ENCODE measurements at places on chromosomes 6 and 20.

- peak; percentile 32 for DNase-seq
These were observed 27.3 kb downstream of the CDK5RAP1 start for GRCh38 chr20:33373735-33374605.

- DNase-seq = no peak
These were observed 314.5 kb downstream of the EYA4 start for GRCh38 chr6:133555685-133556084.

DNA sequence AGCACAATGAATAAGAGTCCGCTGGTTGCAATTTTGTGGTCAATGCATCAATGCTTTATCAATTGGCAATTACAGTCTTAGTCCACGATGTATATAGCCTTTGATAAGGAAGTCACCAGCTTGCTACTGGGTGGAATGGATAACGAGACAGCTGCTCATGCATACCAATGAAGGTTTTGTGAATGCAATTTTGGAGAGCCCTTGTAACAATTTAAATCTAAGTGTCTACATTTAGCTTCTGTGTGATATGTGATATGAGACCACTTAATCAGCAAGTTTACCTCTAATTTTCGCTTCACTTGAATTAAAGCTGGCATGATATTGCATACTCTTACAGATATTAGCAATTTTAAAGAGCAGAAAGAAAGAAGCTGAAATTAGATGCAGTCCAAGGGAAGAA, 543.9 kb downstream of the RNF144B start:
- no peak for DNase-seq

GRCh38 chr20:56409521-56409920, 2.5 kb upstream of the CASS4 start:
- no peak for DNase-seq

- DNase-seq = no peak
These were observed 13.9 kb downstream of the SLA2 start for GRCh38 chr20:36632147-36632486.

DNA sequence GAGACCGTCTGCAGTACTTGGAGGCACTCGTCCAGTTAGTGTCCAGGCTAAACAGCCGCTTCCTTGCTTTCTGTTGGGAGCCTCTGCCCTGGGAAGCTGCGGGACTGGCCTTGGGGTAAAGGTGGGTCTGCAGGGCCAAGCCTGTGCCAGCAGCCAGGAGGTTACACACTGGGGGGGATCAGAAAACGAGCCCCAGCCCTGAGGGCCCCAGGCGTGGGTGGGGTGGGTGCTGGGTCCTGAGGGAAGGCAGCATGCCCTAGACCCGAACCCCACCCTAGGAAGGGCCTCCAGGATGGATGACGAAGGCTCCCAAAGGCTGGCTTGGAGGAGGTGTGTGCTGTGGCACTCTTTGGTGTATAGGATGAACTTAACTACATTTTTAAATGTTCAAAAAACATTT, 335.2 kb downstream of the ZFAND3 start:
- no peak for DNase-seq

DNA sequence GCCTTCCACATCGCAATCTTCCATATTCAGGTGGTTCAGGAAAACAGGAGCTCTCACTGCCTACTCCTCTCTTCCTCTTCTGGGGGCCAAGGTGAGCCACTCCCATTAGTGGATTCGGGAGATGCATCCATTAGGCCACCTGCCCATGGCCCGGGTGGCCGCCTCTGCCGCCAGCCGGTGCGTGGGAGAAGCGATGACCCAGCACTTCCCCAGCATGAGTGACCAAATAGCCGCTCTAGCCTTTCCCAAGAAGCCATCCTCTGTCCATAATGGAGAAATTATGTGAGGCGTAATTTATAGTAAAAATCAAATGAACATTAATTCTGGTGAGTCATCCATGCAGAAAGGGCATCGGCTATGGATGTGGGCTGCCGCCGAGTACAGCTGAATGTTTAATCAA, 39.4 kb downstream of the GNAS-AS1 start:
- DNase-seq = no peak

DNA sequence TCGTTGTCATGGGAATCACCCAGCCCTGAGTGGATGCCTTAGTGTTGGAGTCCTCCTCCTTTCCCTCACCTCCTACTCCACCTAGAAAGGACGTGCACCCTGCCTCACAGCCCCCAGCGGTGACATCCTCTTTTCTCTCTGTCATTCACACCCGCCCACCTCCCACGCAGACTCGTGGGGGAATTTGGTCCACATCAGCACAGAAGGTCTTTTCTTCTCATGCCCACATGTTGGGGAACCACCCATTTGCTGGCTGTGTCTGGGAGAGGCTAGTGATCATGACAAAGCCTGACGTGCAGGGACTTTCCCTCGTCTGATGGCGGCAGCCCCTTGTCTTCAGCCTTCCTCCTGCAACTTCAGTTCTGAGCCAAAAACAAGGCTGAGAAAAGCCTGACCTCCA, 96.0 kb upstream of the CNKSR3 start:
- DNase-seq = no peak

- DNase-seq = no peak
These were observed 101.5 kb downstream of the CD2AP start for GRCh38 chr6:47579040-47579439.

GRCh38 chr6:170128346-170128745, 162.5 kb downstream of the DLL1 start:
- no peak for DNase-seq

- peak; percentile 62 for DNase-seq
These were observed 602 bp downstream of the PPP1R11 start for GRCh38 chr6:30067460-30068139.

- DNase-seq = no peak
These were observed 28.1 kb downstream of the RWDD2A start for GRCh38 chr6:83221276-83221675.

DNA sequence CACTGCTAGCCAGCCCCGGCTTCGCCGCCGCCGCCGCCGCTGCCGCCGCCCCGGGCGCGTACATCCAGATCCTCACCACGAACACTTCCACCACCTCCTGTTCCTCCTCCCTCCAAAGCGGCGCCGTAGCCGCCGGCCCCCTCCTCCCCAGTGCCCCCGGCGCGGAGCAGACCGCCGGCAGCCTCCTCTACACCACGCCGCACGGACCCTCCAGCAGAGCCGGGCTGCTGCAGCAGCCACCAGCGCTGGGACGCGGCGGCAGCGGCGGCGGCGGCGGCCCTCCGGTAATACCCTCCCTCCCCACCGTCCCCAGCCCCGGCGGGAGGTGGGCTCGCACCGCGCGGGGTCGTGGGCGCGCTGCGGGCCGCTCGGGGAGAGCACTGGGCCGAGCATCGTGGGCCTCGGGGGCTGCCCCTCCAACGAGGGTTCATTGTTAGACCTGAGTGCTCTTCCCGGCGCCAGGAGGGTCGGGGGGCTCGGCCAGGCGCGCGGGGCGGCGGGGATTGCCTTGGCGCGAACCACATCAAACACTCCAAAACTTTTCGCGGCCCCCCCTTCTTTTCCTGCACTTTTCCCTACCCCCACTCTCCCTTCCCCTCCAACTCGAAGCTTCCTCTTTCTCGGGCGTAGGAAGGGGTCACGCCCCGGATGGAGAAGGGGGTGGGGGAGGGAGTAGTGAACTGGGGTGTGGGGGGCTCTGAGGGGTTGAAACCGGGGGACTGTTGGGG, 827 bp downstream of the E2F3 start:
- peak; percentile 36 for DNase-seq

DNA sequence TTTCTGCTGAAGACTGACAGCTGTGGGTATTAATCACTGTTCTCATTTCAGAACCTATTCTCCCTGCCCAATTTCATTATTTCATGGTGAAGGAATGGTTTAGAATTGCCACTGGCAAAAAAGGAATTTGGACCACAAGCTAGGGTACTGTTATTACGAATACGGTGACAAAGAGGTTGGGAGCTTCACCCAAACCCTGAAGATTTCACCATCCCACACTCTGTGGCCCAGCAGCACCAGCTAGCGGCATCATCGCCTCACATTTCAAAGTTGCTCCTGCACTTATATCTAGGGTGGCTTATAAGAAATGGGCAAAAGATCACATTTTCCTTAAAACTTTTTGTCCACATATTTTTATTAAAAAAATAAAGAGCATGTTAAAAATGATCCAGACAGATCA, 236.1 kb downstream of the SYNDIG1 start:
- no peak for DNase-seq

- no peak for DNase-seq
These were observed 32.9 kb downstream of the GPX5 start for GRCh38 chr6:28558629-28559028.

DNA sequence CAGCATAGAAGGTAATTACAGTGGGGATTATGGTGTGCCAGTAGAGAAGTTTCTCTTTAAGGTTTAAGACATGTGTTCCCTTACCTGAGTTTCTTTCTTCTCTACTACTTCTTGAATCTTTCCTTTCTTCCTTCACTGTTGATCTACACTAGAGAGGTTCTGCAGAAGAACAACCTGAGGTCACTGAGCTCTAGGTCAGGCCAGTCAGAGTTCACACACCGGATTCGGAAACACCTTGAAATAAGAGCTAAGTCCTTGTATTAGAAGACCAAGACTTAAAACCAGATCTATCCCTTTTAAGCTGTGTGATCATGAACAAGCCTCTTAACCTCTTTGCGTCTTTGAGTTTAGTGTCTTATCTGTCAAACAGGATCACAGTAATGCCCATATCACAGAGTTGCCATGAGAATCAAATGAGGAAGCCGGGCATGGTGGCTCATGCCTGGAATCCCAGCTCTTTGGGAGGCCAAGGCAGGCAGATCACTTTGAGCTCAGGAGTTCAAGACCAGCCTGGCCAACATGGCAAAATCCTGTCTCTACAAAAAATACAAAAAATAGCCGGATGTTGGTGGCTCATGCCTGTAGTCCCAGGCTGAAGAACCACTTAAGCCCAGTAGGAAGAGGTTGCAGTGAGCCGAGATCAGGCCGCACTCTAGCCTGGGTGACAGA, 22.0 kb upstream of the TGM3 start:
- no peak for DNase-seq

DNA sequence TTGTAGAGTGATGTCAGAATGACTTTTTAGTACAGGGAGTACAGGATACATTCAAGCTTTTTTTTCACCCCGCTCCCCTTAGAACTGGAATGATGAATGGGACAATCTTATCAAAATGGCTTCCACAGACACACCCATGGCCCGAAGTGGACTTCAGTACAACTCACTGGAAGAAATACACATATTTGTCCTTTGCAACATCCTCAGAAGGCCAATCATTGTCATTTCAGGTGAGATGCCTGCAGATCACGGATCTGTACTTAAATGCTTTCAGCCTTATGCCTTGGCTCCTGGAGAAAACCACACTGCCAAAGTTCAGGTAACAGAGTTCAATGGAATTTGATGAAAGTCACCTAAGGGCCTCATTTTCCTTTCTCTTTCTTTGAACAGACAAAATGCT, 8.5 kb downstream of the TNFAIP3 start:
- no peak for DNase-seq

- DNase-seq = no peak
These were observed 1.2 kb upstream of the HDDC2 start for GRCh38 chr6:125302840-125303511.

DNA sequence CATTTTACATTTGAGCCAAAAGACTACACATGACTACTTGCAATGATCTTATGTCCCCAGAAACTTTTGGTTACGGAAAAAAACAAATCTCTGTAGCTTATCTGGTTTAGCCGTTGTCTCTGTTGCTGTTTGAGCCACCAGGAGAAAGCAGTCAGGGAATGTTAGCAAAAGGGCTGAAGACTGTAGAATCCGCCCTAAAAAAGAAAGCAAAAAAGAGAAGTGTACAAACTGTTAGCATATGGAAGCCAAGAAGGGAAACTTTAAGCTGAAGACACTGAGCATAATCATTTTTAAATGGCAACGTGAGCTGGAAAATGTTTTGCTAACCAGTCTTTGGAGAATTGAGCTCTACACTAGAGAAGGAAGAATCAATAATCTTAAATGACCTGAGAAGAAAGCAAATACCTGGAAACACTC, 69.9 kb upstream of the MYLIP start:
- no peak for DNase-seq

GRCh38 chr6:14789996-14790395, 455.9 kb upstream of the JARID2 start:
- no peak for DNase-seq

DNA sequence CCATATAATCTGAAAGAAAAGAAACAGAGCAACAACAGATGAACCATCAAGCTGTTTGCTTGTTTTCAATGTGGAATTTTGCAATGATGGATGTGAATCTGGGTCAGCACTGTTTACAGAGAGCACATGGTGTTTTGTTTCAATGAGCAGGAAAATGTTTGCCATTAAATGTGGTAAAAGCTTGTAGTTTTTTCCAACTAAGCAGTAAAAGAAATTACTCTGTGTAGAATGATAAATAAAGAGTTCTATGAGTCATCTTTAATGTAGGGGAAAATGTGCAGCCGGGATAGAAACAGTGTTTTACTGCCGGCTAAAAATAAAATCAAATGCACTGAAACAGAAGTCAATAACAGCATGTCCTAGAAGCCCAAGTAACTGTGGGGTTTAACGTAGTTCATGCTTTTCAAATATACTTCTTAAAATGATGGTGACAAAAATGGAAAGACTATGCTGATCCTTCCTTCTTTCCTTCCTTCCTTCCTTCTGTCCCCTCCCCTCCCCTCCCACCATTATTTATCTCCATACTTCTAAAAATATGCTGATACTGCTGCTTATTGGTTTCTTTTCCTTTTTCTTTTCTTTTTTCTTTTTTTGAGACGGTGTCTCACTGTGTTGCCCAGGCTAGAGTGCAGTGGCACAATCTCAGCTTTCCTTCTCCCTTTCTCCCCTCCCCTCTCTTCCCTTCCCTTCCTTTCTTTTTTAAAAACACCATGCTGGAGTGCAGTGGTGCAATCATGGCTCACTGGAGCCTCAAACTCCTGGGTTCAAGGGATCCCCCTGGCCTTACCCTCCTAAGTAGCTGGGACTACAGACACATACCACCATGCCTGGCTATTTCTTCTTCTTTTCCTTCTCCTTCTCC, 6.3 kb upstream of the NAA20 start:
- DNase-seq = no peak

- no peak for DNase-seq
These were observed 52.2 kb upstream of the TOX2 start for GRCh38 chr20:43862438-43862837.

DNA sequence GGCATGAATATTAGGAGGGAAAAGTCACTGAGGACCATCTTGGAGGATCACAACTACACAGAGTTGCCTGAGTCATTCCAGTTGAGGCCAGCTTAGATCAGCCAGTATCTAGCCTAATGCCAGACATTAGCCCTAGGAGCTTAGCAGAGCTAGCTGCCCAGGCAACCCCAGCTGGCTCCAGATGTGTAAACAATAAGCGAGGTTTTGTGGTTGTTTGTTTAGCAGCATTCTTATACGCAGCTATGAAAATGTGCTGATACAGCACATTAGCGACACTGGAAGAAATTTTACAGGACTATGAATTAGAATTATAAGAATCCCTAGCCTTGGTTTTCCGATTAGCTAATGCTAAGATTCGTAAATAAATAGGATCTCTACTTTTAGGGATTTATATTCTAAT, 59.3 kb downstream of the BTBD3 start:
- DNase-seq = no peak

DNA sequence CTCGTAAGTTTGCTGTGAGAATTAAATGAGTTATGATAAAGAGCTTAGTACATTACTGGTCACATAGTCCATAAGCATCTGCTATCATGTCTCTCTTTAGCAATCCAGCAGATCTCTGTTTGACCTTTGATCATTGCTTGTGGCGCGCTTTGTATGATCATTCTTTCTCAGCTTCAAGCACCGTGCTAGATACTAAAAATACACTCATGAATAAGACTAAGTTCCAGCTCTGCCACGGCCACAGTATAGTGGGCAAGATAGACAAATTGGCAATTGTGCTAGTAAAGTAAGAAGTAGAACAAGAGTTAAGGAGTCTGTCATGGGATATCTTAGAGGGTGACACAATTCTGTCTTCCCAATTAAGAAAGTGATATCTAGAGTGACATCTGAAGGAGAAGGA, 75.2 kb upstream of the ADGRF1 start:
- DNase-seq = no peak

GRCh38 chr6:32803416-32803815, 13.4 kb downstream of the HLA-DOB start:
- DNase-seq = no peak
